ENCODE measurements at places on chromosomes 3 and 15. TPM values are rescaled to one million over a fixed set of nuclear protein-coding genes. Genes with fewer than 3 reads are reported as not detected.

TM4SF18 gene
- under 0.01 TPM for total RNA-seq

PLA2G4D gene
- total RNA-seq: not detected

WNT5A gene
- 224 TPM for total RNA-seq

PROK2 gene
- total RNA-seq: not detected

FBXO40 gene
- total RNA-seq: not detected

SCN11A gene
- total RNA-seq: not detected

GORASP1 gene
- total RNA-seq: 25.8 TPM

CFAP91 gene
- not detected for total RNA-seq

GOLGA8S gene
- under 0.01 TPM for total RNA-seq

C3orf62 gene
- total RNA-seq: 0.83 TPM

TXNRD3 gene
- total RNA-seq: 8.1 TPM

ALPK3 gene
- under 0.01 TPM for total RNA-seq

TMEM207 gene
- total RNA-seq: not detected

SLC49A4 gene
- total RNA-seq: 12.2 TPM

RARRES1 gene
- total RNA-seq: 1.9 TPM

PSTPIP1 gene
- 0.36 TPM for total RNA-seq

ITIH1 gene
- not detected for total RNA-seq

CDHR4 gene
- total RNA-seq: not detected

GOLGA8J gene
- not detected for total RNA-seq

CLDN18 gene
- not detected for total RNA-seq
